Omental fat pad (tissue), 4 donors: ENCODE measurements at places on chromosomes 2 and 18.

GRCh38 chr2:164785457-164785856 lies 56.2 kb downstream of the COBLL1 start:
- DNase-seq: no peak

DNA sequence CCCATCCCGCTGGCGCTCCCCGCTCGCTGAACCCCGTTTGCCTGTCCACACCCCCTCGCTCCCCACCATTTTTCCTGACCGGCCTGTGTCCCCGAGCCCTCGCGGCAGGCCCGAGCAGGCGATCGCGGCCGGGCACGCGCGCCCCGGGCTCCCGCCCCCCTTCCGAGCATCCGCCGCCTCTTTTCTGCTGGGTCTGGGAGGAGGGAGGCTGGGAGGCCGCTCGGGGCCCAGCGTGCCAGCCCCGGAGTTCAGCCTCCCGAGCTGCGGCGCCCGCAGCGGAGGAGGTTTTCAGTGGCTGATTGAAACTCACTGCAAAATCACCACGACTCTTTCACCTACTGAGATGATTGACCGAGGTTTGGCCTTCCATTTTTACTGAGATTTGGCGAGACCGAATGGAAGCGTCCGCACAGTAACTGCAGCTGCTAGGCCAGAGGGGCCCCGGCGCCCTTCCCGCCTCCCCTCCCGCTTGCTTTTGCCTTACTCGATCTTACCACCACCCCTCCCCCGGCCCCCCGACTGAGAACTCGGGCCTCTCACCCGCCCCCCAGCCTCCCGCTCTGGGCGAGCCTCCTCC lies 4.8 kb downstream of the SOX11 start:
- DNase-seq: no peak

DNA sequence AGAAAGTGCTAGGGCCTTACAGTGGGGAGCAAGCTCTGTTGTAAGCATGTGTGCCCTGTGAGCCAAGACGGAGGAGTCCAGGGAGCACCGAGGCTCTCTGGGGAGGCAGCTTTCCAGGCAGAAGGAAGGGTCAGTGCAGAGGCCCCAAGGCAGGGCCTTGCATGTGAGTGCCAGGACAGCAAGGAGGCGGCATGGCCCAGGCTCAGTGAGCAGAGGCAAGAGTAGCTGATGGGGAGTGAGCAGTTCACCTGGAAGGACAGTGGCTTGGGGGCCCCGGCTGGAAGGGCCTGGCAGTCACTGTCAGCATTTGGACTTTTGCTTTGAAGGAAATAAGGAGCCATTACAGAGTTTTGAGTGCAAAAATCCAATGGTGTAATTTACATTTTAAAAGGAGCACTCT lies 223.8 kb upstream of the RAB12 start:
- DNase-seq: no peak

- DNase-seq: no peak
These were observed 10.6 kb downstream of the NCKAP5 start for GRCh38 chr2:133557614-133558013.

DNA sequence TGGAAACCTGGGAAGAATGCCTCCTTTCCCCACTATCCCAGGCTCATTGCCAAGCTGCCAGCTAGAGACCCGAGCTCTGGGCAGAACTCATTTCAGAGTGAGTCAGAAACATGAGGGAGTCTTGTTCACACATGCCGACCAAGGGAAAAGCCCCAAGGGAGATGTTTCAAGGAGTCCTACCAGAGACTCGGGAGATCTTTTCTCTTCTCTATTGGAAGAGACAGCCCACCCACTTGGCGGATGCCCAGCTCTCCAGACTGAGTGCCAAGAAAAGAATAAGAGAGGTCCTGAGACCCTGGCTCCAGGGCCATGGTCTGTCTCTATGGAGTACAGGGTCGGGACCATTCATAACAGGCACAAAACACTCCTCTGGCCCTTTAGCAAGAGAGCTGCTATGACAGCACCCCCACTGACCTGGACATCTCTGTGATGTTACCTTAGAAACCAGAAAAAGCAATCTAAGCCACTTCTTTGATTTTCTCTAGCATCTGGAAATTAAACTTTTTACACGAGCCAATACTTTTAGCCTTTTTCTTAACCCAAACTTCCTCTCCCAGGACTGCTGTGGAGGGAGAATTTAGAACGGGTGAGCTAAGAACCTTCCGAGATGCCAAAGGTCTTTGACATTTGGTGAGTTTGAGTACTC lies 18.5 kb upstream of the IGFBP5 start:
- no peak for DNase-seq

- DNase-seq: no peak
These were observed 250.7 kb downstream of the NAPG start for GRCh38 chr18:10776493-10776892.

GRCh38 chr2:70510313-70510712 lies 43.3 kb downstream of the TGFA start:
- no peak for DNase-seq

GRCh38 chr2:624096-624495 lies 53.1 kb downstream of the TMEM18 start:
- DNase-seq: no peak

GRCh38 chr2:69780921-69781320 lies 39.0 kb downstream of the ANXA4 start:
- no peak for DNase-seq

GRCh38 chr2:181371782-181372645 lies 85.2 kb upstream of the ITGA4 start:
- DNase-seq: no peak

GRCh38 chr2:178553047-178553446 lies 72.8 kb downstream of the PLEKHA3 start:
- no peak for DNase-seq
